ENCODE measurements at places on chromosomes 6 and 20. TPM values are rescaled to one million over a fixed set of nuclear protein-coding genes. Genes with fewer than 3 reads are reported as not detected.

Gene PNPLA1
- total RNA-seq, result not detected

Gene ECT2L
- total RNA-seq, result 0.82 TPM

Gene TTK
- total RNA-seq, result 5.7 TPM

Gene C6orf120
- 26.9 TPM for total RNA-seq

Gene PRRT1
- total RNA-seq, result 0.41 TPM

Gene PPP1R3G
- 1.6 TPM for total RNA-seq

Gene DOK5
- 236 TPM for total RNA-seq

Gene USP49
- total RNA-seq, result 10.6 TPM

Gene EPHA7
- total RNA-seq, result 65.6 TPM

Gene NFATC2
- 0.41 TPM for total RNA-seq

Gene SLCO4A1
- 1.6 TPM for total RNA-seq

Gene OTOR
- total RNA-seq, result 0.82 TPM

Gene TMEM151B
- 45.7 TPM for total RNA-seq

Gene CD83
- 23.6 TPM for total RNA-seq

Gene RHAG
- 0.41 TPM for total RNA-seq

Gene TFAP2C
- 2.4 TPM for total RNA-seq

Gene C20orf141
- total RNA-seq, result not detected

Gene FAM184A
- total RNA-seq, result 30.2 TPM

Gene MRPS10
- 51.4 TPM for total RNA-seq

Gene HRH3
- 0.82 TPM for total RNA-seq

Gene CCN6
- not detected for total RNA-seq

Gene SAPCD1
- total RNA-seq, result 0.82 TPM

Measured in frontal cortex (tissue), 4 donors.